ENCODE measurements at places on chromosomes 7 and 10. TPM values are rescaled to one million over a fixed set of nuclear protein-coding genes. Genes with fewer than 3 reads are reported as not detected.

GRCh38 chr7:44767912-44768627, 19.4 kb downstream of the ZMIZ2 start:
- DNase-seq, result no peak
- peaks cover 46% of the 10 kb centered on the region for H3K36me3 ChIP-seq
- H3K4me3 ChIP-seq, result no peak overlapping the region
- no peaks in the 10 kb centered on the region for H3K4me1 ChIP-seq

- DNase-seq, result no peak
- H3K4me3 ChIP-seq, result no peak overlapping the region
- H3K27me3 ChIP-seq, result peaks cover 1% of the 10 kb centered on the region
These were observed 79.3 kb downstream of the DNAJB9 start for GRCh38 chr7:108648989-108649388.

DNA sequence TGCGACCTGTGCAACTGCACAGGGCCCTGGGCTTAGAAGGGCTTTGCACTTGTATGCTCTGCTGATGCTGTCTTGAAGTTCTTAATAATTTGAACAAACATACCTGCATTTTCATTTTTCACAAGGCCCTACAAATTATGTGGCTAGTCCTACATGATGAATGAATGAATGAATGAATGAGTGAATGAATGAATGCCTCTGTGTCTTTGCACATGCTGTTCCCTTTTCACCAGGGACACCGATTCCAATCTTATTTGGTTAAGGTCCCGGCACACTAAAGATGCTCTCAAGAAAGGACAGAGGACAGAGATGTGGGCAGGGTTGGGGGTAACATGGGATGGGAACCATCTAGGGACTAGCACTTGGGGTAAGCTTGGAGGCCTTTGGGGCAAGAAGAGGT, 39.4 kb upstream of the CHST3 start:
- DNase-seq, result no peak
- H3K4me3 ChIP-seq, result no peak overlapping the region
- no peaks in the 10 kb centered on the region for H3K27me3 ChIP-seq
- H3K4me1 ChIP-seq, result no peaks in the 10 kb centered on the region
- no peaks in the 10 kb centered on the region for H3K36me3 ChIP-seq
- H3K27ac ChIP-seq, result no peak overlapping the region

- no peaks in the 10 kb centered on the region for H3K36me3 ChIP-seq
- H3K4me3 ChIP-seq, result no peak overlapping the region
- peak; percentile 33 for DNase-seq
- H3K4me1 ChIP-seq, result peaks cover 52% of the 10 kb centered on the region
- H3K27me3 ChIP-seq, result no peaks in the 10 kb centered on the region
These were observed 5.6 kb upstream of the ING3 start for GRCh38 chr7:120944826-120945562.

DNA sequence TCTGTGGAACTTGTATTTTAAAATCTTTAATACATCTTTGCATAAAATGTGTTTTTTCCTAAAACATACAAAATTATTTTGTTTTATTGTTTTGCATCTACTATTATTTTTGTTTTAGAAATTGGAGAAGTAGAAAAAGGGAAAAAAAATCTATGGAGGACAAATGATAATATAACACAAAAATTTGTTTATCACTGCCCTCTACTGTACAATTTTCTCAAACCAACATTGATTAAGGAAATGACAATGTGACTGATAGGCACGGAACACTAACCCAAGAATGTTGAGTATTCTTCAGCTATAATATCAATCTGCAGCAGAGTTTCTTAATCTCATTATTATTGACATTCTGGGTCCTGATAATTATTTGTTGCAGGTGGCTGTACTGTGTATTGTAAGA, 9.5 kb upstream of the ING3 start:
- H3K27me3 ChIP-seq, result no peaks in the 10 kb centered on the region
- peak overlapping the region; percentile 87 for H3K27ac ChIP-seq
- H3K4me3 ChIP-seq, result no peak overlapping the region
- H3K36me3 ChIP-seq, result no peaks in the 10 kb centered on the region
- H3K4me1 ChIP-seq, result peaks cover 46% of the 10 kb centered on the region

DNA sequence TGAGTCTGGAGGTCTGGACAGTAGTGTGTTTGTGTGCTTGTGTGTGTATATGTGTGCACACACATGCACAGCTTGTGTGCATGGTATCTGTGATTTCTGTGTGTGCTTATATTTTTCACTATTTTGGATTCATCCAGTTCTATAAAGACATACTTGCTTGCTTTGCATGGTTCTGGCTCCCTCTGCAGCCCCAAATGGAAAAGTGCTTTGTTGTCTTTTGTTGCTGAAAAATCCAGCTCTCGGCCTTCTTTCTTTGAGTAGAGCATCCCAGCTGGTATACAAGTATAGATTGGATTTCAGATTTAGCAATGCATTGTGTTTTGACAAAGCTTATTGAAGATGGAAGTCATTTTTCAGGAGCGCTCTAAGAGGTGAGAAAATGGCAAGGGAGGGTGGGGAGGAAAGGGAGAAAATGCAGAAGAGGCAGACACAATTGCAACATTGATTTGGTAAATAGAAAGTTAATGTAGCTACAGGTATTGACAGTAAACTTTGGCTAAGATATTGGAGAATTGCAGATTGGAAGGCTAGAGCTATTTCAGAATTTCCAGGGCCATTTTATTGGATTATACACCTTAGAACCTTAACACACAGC, 333.9 kb downstream of the AUTS2 start:
- H3K36me3 ChIP-seq, result no peaks in the 10 kb centered on the region
- H3K4me3 ChIP-seq, result no peak overlapping the region
- no peaks in the 10 kb centered on the region for H3K27me3 ChIP-seq
- H3K27ac ChIP-seq, result no peak overlapping the region
- no peaks in the 10 kb centered on the region for H3K4me1 ChIP-seq
- no peak for DNase-seq

DNA sequence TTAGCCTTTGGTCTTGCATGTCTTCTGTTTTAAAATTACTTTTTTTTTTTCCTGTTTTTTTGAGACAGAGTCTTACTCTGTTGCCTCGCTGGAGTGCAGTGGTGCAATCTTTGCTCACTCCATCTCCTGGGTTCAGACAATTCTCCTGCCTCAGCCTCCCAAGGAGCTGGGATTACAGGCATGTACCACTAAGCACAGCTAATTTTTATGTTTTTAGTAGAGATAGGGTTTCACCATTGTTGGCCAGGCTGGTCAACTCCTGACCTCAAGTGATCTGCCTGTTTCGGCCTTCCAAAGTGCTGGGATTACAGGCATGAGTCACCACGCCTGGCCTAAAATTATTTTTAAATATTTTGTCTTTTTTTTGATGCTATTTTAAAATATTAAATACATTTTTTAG, 38.5 kb downstream of the MLLT10 start:
- no peak overlapping the region for H3K4me3 ChIP-seq
- no peaks in the 10 kb centered on the region for H3K27me3 ChIP-seq
- no peak overlapping the region for H3K27ac ChIP-seq

DNA sequence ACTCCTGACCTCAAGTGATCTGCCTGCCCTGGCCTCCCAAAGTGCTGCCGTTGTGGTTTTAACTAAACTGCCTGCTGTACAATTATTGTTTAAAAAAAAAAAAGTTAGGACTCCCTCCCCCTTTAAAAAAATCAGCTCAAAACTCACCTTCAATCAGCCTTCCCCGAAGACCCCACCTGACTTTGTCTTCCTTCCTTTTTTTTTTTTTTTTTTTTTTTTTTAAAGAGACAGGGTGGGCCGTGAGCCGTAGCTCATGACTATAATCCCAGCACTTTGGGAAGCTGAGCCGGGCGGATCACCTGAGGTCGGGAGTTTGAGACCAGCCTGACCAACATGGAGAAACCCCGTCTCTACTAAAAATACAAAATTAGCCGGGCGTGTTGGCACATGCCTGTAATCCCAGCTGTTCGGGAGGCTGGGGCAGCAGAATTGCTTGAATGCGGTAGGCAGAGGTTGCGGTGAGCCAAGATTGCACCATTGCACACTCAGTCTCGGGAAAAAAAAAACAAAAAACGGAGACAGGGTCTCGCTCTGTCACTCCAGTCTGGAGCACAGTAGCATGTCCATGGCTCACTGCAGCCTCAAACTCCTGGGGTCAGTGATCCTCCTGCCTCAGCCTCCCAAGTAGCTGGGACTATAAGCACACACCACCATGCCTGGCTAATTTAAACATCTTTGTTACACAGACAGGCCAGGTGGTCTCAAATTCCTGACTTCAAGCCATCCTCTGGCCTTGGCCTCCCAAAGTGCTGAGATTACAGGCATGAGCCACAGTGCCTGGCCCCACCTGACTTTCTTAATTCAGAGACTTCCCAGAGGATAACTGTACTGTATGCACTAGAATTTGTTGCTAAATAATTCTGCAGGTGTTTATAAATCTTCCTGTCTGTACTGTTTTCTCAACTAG, 3.2 kb downstream of the FIS1 start:
- no peak overlapping the region for H3K4me3 ChIP-seq
- H3K27ac ChIP-seq, result no peak overlapping the region
- H3K36me3 ChIP-seq, result no peaks in the 10 kb centered on the region
- DNase-seq, result no peak
- H3K4me1 ChIP-seq, result peaks cover 43% of the 10 kb centered on the region

- no peak overlapping the region for H3K27ac ChIP-seq
- H3K36me3 ChIP-seq, result no peaks in the 10 kb centered on the region
- no peak overlapping the region for H3K4me3 ChIP-seq
- H3K4me1 ChIP-seq, result no peaks in the 10 kb centered on the region
- H3K27me3 ChIP-seq, result no peaks in the 10 kb centered on the region
These were observed 195.3 kb downstream of the PPP1R9A start for GRCh38 chr7:95102662-95103061.

DNA sequence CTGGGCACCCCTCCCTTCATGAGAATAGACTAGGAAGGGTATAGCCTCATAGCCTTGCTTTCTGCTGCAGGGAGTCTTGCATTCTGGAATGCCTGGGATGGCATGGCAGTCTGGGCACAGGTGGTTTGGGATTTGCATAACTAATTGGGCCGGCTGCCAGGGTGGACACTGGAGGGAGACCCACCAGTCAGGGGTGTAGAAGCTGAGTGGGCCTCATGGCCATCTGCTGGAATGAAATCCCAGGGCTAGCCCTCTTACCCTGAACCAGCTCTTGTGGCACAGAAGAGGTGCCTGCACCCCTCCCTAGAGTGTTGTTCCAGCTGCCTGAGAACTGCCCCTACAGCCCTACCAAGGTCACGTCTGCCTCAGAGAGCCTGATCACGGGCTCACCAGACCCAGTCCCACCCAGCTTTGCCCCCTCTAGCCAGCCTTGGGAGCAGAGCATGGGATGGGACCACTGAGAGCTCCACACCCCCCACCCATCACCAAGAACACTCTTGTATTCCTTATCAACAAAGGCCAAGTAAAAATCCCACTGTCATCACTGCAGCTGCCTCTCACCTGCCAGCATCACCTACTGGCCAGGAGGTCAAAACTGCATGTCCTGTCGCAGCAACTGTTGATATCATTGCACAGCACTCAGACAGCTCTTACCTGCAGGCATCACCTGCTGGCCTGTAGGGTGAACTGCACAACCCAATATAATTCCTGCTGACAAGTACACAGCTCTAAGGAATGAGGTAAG, 148.9 kb downstream of the ZEB1 start:
- no peak for DNase-seq
- H3K4me3 ChIP-seq, result no peak overlapping the region
- H3K36me3 ChIP-seq, result peaks cover 19% of the 10 kb centered on the region

DNA sequence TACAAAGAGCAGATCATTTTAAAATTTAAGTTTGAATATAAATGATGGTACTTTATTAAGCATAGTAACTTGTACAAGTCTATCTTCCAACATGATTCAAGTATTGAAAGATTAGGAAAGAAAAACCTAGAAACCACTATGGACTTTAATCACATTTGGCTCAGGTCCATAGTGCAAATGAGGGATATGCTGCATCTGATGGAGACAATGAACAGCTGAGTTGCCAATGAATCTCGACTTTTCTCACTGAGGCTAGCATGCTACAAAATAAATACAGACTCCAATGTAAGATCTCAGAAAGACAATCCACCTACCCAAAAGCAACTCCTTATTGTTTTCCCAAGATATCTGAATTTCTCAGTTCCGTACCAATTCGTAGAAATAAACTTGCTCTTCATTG, 89.8 kb downstream of the SEMA3A start:
- DNase-seq, result no peak
- no peak overlapping the region for H3K4me3 ChIP-seq
- H3K27ac ChIP-seq, result no peak overlapping the region
- no peaks in the 10 kb centered on the region for H3K36me3 ChIP-seq
- H3K4me1 ChIP-seq, result peaks cover 9% of the 10 kb centered on the region

- H3K27ac ChIP-seq, result no peak overlapping the region
- no peak for DNase-seq
- no peaks in the 10 kb centered on the region for H3K4me1 ChIP-seq
- H3K36me3 ChIP-seq, result no peaks in the 10 kb centered on the region
- H3K4me3 ChIP-seq, result no peak overlapping the region
These were observed 24.2 kb upstream of the LIPN start for GRCh38 chr10:88735661-88736060.

- no peak for DNase-seq
- H3K27me3 ChIP-seq, result no peaks in the 10 kb centered on the region
- no peak overlapping the region for H3K27ac ChIP-seq
- H3K4me1 ChIP-seq, result no peaks in the 10 kb centered on the region
These were observed 40.4 kb downstream of the TMEM168 start for GRCh38 chr7:112749775-112750174.

GRCh38 chr7:17195576-17195975, 102.9 kb upstream of the AHR start:
- H3K27ac ChIP-seq, result no peak overlapping the region
- no peak for DNase-seq
- no peaks in the 10 kb centered on the region for H3K27me3 ChIP-seq
- no peaks in the 10 kb centered on the region for H3K36me3 ChIP-seq
- H3K4me3 ChIP-seq, result no peak overlapping the region

GRCh38 chr7:143505838-143506237, 28.2 kb downstream of the TAS2R41 start:
- no peak overlapping the region for H3K27ac ChIP-seq
- no peaks in the 10 kb centered on the region for H3K27me3 ChIP-seq
- no peak for DNase-seq
- no peak overlapping the region for H3K4me3 ChIP-seq
- peaks cover 10% of the 10 kb centered on the region for H3K4me1 ChIP-seq

- no peak for DNase-seq
- no peaks in the 10 kb centered on the region for H3K27me3 ChIP-seq
- peaks cover 41% of the 10 kb centered on the region for H3K4me1 ChIP-seq
- no peaks in the 10 kb centered on the region for H3K36me3 ChIP-seq
These were observed 119.0 kb downstream of the ZFAND4 start for GRCh38 chr10:45553613-45554012.

GRCh38 chr10:76301950-76302349, 870.5 kb downstream of the LRMDA start:
- H3K4me3 ChIP-seq, result no peak overlapping the region
- DNase-seq, result no peak
- no peak overlapping the region for H3K27ac ChIP-seq
- H3K27me3 ChIP-seq, result no peaks in the 10 kb centered on the region
- H3K36me3 ChIP-seq, result no peaks in the 10 kb centered on the region

The WDFY4 gene
- polyA plus RNA-seq, result 10.1 TPM

The PRF1 gene
- polyA plus RNA-seq, result not detected

The ZNF365 gene
- 0.76 TPM for polyA plus RNA-seq

The ZNF722 gene
- not detected for polyA plus RNA-seq

The GIMAP8 gene
- 32.2 TPM for polyA plus RNA-seq

The TUBAL3 gene
- not detected for polyA plus RNA-seq

Measured in endothelial cell of umbilical vein (primary cell).